Pons (tissue), 1 donor: ENCODE measurements at places on chromosomes 12 and 14.

DNA sequence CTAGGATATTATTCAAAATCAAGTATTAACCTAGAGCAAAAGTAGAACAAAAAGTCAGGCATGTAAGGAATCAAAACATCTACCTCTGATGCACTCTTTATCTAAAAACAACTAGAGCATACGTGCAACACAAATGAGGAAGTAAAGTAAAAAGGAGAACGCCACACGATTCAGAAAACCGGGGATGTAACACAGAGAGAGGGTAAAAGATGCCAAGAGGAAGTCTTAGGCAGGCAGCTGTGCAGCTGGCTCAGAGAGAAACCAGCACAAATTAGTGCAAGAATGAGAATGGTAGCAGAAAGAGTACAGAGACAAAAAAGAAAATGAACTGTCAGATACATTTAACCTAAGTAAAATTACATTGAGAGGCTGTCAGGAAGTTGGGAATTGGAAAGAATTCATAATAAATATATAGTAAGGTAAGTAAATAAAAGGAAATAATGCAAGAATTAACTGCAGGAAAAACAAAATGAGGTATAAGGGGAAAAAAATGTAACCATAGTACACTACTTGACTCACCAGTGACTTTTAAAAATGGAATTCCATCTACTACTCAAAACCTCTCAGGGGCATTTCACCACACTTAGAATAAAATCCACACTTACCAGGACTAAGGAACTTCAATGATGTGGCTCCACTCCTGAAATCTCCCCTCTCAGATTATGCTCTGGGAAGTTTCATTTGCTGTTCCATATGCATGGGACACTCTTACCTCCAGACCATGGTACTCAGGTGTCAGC lies 17.1 kb downstream of the BCAT1 start:
- peak; percentile 78 for DNase-seq

- DNase-seq: no peak
Measured at GRCh38 chr14:81434230-81434629, 34.1 kb upstream of the STON2 start.

DNA sequence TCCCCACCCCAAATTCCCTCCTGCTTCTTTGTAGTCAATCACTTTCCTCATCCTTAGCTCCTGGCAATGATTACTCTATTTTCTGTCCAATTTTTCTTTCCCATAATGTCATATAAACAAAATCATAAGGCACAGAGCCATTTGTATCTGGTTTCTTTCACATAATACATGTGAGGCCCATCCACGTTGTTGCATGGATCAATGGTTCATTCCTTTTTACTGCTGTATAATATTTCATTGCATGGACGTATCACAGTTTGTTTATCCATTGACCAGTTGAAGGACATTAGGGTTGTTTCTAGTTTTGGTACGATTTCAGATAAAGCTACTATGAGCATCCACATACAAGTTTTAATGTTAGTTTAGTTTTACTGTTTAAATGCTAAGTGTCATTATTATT lies 13.7 kb upstream of the MED13L start:
- DNase-seq: no peak

GRCh38 chr12:80798281-80798680 lies 81.6 kb downstream of the MYF5 start:
- DNase-seq: no peak

GRCh38 chr12:83265808-83266207 lies 579.1 kb downstream of the TMTC2 start:
- no peak for DNase-seq

DNA sequence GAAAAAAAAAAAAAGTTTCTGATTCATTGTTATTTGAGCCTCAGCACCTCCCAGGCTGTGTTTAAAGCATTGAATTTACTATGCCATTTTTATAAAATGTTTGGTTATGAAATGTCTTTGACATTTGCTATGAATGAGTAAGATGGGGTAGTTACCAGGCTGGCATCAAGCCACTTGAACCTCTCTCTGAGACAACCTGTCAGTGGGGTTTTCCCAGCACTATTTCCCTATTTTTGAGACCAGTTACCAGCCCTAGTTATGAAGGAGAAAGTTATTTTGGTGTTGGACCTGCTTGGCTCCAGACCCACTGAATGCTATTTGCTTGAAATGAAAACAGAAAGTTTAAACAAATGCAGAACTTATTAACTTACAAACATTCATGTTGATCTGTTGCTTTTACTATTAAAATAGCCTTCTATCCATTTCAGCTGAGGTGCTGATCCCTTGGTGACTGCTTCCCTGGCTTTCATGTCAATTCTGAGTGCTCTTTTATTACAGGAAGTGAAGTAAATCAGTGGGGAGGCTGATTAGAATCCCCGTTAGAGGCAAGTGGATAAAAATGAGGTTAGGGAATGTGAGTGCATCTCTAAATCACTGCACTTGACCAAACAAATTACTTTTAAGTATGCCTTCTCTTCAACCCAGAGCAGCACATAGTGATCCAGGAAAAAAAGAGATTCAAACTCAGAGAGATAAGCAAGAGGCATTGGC lies 37.8 kb downstream of the LLPH start:
- DNase-seq: no peak

- no peak for DNase-seq
Measured at GRCh38 chr12:9071518-9071917, 44.2 kb downstream of the A2M start.

- DNase-seq: no peak
Measured at GRCh38 chr12:94012071-94012470, 136.3 kb upstream of the PLXNC1 start.

DNA sequence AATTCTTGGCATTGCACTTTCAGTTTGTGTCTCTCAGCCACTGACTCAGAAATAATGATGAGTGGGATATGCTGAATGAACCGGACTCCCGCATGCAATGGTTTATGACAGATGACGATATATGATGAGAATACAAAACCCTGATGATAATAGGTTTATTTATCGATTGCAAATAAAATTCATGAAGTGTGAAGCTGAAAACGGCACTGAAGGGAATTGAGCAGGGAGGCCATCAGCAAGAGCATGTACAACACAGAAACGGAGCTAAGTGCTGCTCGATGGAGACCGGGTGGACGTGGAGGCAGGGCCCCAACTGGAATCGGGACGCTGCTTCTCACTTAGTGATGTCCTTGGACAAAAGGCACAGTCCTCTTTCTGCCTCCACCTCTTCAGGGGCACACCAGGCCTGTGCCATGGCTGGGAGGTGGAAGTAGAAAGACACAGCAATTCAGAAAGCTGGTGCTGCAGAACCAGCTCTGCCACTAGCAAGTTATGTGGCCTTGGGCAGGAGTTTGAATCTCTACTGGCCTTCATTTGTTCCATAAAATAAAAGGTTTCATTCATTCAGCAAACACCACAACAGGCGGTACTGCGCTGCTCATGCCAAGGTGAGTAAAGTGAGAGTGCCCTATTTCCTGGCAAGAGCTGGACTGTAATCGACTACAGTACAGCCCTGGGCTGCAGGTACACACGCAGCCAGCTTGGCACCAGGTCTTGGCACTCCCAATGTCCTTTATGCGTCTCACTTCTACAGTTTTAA lies 117.0 kb downstream of the EGLN3 start:
- no peak for DNase-seq

- no peak for DNase-seq
Measured at GRCh38 chr12:77323788-77324415, 258.5 kb upstream of the E2F7 start.

- DNase-seq: no peak
Measured at GRCh38 chr12:86917121-86917520, 660.9 kb upstream of the MGAT4C start.

- no peak for DNase-seq
Measured at GRCh38 chr14:47678157-47678556, 2.8 kb upstream of the MDGA2 start.

DNA sequence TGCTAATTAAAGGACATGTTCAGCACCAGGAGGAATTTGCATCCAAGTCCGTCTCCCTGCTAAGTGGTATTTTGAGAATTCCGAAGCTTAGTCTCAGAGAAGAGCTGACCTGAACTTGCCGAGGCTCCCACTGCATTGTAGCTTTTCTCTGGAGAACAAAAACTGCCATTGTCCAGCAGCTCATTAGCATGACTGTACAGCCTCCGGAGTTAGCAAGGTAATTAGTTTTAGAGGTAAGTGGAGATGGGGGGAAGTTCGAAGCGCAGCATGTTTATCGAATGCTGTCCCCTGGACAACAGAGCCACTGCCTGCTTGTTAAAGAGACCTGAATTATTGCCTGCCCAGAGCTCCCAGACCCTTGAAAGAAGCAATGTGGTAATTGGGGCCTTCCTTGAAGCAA lies 160.3 kb upstream of the PELI2 start:
- DNase-seq: peak; percentile 59

GRCh38 chr14:68254669-68255527 lies 435.3 kb downstream of the RAD51B start:
- DNase-seq: no peak

DNA sequence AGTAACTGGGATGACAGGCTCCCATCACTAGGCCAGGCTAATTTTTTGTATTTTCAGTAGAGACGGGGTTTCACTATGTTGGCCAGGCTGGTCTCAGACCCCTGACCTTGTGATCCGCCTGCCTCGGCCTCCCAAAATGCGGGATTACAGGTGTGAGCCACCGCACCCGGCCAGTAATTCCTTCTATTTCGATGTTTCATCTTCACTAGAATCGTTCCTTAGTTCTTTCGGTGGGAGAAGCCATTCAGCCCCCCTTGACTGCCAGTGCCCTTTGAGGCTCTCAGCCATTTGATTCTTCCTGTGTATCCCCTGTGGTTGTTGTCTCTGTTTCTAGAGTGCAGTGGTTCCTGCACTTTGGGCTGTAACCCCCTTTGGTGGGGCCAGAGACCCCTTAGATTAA lies 174.1 kb downstream of the ETV6 start:
- DNase-seq: no peak

- peak; percentile 53 for DNase-seq
Measured at GRCh38 chr14:21997300-21997699, 323.7 kb upstream of the OR4E1 start.

- DNase-seq: no peak
Measured at GRCh38 chr12:105569886-105570285, 239.4 kb downstream of the C12orf75 start.

DNA sequence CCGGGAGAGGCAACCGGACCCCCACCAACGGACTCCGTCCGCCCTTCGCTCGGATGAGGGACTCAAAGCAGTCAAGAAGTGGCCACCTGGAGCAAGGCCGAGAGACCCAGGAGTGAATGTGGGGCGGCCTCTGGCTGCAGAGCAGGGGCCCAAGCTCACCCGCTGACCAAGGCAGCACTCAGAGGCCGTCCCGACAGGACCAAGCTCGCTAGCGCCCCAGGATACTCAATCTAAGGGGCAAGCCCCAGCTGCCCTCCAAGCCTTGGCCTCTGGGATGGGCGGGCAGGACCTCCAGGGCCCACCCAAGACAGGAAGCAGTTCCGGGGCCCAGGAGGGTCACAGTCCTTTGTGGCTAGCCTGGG lies 936 bp downstream of the AKT1 start:
- DNase-seq: no peak

GRCh38 chr12:66598079-66598478 lies 80.8 kb downstream of the GRIP1 start:
- DNase-seq: no peak

- DNase-seq: peak; percentile 24
Measured at GRCh38 chr12:131007031-131007739, 53.5 kb downstream of the ADGRD1 start.

GRCh38 chr14:20971705-20972021 lies 16.4 kb downstream of the RNASE2 start:
- no peak for DNase-seq

DNA sequence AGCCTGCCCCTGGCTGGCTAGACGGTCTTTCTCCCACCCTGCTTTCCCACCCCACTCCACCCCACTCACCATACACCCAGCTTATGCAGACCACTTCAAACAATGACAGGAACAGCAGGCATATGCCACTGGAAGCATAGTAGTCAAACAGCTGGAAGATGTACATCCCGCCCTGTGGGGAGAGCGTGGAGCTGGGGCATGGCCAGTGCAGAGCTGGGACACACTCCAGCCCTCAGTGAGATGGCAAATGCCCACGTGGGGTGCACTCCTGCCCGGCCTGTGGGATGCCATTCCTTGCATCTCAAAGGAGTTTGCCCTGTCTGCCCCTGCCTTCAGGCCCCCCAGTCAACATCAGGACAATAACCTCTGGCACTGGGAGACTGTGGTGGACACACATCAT lies 18.8 kb downstream of the SLC6A12 start:
- no peak for DNase-seq
